ENCODE measurements at places on chromosomes 5 and 9.
A peak's percentile ranks its signal among the peaks of the same experiment; 100 is the strongest.

GRCh38 chr9:115884846-115885245 lies 268.7 kb upstream of the PAPPA start:
- no peak for DNase-seq

DNA sequence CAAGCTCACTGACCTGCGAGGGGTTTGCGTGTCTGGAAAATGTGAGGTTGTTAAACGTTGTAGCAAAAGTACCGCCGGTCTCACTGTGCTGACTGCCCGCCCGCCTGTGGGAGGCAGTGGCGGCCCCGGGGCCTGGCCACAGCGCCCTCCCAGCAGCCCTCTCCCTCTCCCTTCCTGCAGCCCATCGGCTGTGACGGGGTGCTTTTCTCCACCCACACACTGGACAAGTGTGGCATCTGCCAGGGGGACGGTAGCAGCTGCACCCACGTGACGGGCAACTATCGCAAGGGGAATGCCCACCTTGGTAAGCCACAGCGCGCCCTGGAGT lies 6.2 kb downstream of the ADAMTSL2 start:
- DNase-seq: no peak

DNA sequence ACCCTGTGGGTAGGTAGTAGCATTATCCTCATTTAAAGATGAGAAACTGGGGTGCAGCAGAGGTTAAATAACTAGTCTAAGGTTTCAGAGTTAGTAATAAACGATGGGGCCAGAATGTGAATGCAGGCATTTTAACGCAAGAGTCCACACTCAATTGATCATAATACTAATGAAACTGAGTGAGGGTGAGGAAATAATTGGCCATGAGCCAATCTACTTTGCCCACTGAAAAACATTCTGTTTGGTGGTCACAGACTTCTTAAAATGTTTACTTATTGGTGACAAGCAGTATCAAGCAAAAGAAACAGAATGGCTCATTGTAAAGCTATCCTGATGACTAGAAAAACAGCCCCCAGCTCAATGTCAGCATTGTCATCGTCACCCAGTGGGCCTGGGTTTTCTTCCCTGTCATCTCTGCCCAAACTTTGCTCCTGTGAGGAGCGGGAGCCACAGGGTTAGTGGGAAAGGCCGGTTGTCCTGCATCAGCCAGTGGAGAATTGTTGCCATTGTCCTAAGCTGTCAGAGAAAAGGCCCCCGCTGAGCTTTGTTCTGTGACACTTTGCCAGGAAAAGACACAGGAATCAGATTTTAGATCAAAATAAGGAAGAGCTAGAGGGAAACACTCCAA lies 77.3 kb upstream of the MAN2A1 start:
- no peak for DNase-seq

- DNase-seq: no peak
Observed at GRCh38 chr5:98813755-98814154, 40.3 kb downstream of the RGMB start.

DNA sequence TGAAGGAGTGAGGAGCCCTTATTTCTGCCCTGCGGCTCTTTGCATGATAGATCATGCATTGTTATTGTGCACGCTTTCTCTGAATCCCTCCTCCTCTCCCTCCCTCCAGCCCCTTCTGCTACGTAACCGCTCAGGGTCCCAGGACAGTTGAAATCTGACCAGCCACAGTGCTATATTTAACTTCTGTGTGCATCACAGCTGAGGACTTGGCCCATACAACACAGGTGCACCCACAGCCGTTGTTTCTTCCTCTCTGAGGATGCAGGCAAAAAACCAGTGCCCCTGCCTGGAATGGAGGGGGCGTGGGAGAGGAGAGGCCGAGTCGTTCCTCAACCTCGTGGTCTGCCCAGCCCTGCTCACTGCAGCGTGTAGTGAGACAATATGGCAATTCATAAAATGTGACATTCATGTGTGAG lies 335.6 kb upstream of the CLINT1 start:
- DNase-seq: no peak

- DNase-seq: no peak
Observed at GRCh38 chr5:157509587-157509986, 49.6 kb downstream of the NIPAL4 start.

GRCh38 chr9:81609782-81610739 lies 79.3 kb downstream of the TLE1 start:
- no peak for DNase-seq

GRCh38 chr5:657570-657969 lies 35.6 kb downstream of the TPPP start:
- DNase-seq: peak; percentile 53

DNA sequence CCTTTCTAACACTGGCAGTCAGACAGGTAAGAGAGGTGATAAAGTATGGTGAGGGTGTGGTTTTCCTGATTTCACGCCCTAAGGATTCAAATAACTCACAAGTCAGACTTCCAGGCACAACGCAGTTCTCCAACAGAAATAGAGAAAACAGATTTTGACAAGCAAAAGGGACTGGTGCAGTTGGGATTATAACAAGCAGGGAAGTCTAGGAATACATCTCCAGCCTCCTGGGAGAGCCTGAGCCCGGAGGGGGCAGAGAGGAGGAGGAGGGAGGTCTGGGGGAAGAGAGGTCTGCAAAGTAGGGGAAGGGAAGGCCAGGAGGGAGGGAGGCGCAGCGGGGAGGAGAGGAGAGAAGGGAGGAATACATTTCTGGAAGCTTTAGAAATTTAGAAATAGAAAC lies 1.6 kb downstream of the CMBL start:
- DNase-seq: no peak

DNA sequence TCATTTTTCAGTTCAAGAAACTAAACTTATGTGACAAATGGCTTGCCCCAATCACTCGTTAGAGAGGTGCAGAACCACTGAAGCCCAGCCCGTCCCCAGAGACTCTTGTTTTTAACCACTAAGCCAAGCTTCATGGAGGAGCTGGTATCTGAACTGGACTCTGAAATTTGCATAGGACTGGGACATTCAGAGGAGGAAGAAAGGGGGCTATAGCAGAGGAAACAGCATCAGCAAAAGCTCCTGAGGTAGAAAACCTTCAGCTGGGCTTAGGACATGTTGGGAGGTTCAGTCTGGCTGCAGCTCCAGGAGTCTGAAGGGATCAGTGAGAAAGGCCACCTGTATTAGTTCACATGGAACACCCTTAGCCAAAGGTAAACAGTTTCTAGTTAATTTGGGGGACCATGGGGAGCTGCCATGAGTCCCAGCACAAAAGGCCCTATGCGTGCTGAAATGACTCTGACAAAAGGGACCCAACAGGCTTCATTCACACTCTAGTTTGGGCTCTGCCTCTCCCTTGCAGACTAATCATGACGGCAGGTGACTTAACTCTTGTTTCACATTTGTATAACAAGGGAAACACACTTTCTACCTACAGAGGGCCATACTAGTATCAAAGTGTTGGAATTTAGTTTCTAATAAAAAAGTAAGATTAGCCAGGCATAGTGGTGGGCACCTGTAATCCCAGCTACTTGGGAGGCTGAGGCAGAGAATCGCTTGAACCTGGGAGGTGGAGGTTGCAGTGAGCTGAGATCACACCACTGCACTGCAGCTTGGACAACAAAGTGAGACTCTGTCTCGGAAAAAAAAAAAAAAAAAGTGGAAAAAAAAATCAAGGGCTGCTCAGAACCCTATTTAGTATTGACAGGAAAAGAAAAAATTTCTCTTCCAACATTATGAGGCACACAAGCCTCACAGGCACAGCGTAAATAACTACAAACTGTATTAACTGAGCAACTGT lies 10.2 kb downstream of the FBXO10 start:
- no peak for DNase-seq

Measured in Right ventricle myocardium inferior (tissue), 1 donor.